Fibroblast of skin of back (primary cell): ENCODE measurements at places on chromosomes 7 and 10.

GRCh38 chr10:70657041-70657440 is 15.3 kb upstream of the ADAMTS14 start:
- peak; percentile 69 for DNase-seq

- no peak for DNase-seq
These were observed 64.0 kb downstream of the DKK1 start for GRCh38 chr10:52378124-52378523.

DNA sequence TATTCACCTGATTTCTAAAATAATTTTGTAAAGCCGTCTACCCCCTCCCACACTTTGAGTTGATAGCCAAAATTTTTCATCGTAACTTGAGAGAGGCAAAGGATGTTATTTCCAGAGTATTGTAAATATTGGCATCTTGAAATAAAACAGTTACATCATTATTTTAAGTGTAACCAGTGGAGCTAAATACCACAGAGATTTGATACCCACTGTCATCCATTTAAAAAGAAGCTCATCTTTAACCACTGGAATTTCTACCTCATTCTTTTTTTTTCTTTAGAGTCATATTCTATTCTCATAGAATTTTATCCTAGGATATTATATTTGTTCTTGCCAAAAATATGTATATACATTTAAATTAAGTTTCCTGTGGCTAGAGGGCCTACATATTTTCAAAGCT is 48.6 kb downstream of the CAMK1D start:
- DNase-seq = peak; percentile 52

DNA sequence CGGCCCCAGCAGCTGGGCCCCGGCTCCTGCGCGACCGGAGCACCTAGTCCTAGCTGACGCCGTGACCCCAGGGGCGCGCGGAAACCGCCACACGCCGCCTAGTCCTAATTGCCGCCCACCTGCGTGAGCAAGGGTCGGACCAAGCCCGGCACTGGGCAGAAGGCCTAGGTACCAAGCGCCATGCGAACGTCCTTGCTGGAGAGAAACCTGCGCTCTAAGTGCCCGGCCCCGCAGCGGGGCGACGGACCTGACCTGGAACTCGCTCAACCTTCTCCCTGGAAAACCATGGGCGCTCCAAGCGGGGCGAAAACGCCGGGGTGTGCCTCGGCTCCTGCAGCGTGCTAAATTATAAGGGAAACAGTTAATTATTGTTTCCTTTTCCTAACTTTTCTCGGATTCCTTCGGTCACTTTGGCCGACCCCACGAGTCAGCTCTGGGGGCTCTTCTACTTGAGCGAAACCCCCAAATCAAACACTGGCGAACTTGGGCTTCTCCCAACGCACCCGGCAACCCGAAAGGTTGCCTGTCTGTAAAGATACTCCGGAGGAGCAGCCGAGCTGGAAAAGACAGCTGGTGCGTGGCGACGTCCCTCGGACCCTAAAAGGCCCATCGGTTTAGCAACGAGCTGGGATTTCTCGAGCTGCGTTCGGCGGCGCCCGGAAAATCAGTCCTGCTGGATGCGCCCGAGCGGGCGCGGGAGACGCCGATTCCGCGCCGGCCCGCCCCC is 5.3 kb upstream of the EBF3 start:
- DNase-seq = no peak

- DNase-seq = peak; percentile 75
These were observed 20.3 kb downstream of the NCAPG2 start for GRCh38 chr7:158684329-158684728.

DNA sequence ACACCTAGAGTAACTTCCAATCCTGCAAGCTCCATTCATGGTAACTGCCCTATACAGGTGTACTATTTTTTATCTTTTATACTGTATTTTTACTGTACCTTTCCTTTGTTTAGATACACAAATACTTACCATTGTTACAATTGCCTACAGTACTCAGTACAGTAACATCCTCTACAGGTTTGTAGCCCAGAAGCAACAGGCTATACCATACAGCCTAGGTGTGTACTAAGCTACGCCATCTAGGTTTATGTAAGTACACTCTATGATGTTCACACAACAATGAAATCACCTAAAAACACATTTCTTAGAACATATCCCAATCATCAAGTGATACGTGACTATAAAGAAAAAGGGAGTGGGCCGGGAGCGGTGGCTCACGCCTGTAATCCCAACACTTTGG is 53.1 kb upstream of the SLIT1 start:
- DNase-seq = no peak

- DNase-seq = no peak
These were observed 34.8 kb downstream of the CFAP43 start for GRCh38 chr10:104197364-104197763.

- DNase-seq = peak; percentile 56
These were observed 121.2 kb downstream of the ZMIZ1 start for GRCh38 chr10:79189853-79190435.

GRCh38 chr10:87817609-87818504 is at the start of gene ATAD1:
Gene ATAD1, minus strand, starts transcription at chr10:87818226. Its CDS starts 3,627 bp downstream, at chr10:87814599.
- DNase-seq = peak; percentile 85

DNA sequence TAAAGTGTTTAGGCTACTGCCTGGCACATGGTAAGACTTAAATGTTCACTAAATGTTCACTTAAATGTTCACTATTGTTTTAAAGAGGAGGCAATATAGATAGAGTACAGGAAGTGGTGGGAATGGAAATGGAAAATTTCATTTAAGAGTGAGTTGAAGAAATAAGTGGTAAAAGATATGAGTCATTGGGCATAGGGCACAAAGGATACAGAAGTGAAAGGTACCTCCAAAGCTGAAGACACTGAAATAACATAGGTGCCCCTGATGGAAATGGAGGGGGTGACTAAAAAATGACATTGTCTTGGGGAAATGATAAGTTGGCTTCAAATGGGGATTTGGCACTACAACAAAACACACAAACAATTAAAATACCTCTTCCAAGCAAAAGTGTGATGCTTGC is 5.2 kb upstream of the FRA10AC1 start:
- DNase-seq = no peak
